ENCODE measurements at places on chromosomes 6 and 20.

DNA sequence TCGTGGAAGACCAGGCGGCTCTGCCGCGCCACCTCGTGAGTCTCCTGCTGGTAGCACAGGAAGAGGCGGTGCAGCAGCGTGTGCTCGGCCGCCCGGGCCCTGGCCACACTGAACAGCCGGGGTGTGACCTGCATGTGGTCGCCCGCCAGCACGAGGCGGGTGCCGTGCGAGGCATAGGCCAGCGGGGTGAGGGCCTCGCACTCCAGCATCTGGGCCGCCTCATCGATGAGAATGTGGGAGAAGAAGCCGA is 7.0 kb downstream of the HELZ2 start:
- peaks cover 26% of the 10 kb centered on the region for H3K36me3 ChIP-seq
- DNase-seq = no peak
- peak overlapping the region; percentile 64 for H3K27ac ChIP-seq
- no peaks in the 10 kb centered on the region for H3K27me3 ChIP-seq
- H3K4me1 ChIP-seq = peaks cover 13% of the 10 kb centered on the region
- H3K4me3 ChIP-seq = no peak overlapping the region

DNA sequence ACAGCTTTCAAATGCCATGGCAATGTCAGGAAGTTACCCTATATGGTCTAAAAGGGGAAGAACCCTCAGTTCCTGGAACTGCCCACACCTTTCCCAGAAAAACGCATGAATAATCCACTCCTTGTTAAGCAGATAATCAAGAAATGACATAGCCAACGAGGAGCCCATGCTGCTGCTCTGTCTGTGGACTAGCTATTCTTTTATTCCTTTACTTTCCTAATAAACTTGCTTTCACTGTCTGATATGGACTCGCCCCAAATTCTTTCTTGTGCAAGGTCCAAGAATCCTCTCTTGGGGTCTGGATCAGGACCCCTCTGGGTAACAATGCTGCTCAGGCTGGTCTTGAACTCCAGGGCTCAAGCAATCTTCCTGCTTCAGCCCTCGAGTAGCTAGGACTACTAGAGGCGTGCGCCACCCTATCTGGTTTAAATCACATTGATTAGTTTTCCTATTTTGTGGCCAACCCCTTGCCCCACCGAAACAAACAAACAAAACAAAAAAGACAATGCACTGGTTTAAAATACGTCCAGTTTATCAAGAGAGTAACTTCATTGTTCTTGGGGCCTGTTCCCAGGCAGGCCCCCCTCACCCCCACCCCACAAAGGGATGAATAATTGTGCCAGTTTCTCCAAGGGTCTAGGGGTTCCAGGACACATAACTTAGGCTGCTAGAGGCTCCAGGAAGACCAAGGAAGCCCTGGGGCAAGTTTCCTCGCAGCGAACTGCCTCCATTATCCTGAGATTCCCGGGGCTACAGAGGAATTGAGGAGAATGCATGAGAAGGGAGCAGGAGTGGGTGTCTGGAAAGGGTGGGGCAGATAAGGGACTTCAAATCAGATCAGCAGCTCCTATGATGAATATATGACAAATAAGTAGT is 10.1 kb upstream of the AKAP12 start:
- no peaks in the 10 kb centered on the region for H3K4me1 ChIP-seq
- no peak for DNase-seq
- no peak overlapping the region for H3K27ac ChIP-seq
- no peaks in the 10 kb centered on the region for H3K27me3 ChIP-seq
- no peak overlapping the region for H3K4me3 ChIP-seq

DNA sequence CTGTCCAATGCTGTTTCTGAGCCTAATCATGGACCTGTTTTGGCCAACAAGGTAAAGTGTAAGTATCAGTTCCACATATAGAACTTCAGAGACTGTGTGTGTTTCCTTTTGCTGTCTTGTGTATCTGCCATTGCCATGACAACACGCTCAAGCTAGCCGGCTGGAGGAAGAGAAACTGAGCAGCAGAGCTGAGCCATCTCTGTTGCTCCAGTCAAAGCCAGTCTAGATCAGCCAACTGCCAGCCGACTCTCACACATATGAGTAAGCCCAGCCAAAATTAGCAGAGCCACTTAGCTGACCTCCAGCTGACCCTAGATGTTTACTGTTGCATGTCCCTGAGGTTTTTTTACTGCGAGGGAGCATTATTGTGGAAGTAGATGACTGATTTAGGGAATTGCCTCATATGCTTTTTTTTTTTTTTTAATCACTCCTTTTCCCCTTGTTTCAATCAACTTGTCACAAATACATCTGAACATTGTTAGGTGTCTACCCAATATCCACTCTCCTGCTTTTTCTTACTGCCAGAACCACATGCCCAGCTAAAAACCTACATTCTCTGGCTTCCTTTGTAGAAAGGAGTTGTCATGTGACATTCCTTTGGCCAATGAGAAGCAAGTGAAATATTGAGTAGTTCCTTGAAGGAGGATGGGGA is 304.3 kb upstream of the SUPT3H start:
- no peaks in the 10 kb centered on the region for H3K36me3 ChIP-seq
- H3K27me3 ChIP-seq = no peaks in the 10 kb centered on the region
- H3K4me1 ChIP-seq = peaks cover 7% of the 10 kb centered on the region
- peak; percentile 77 for DNase-seq
- H3K27ac ChIP-seq = no peak overlapping the region
- no peak overlapping the region for H3K4me3 ChIP-seq

- no peak overlapping the region for H3K4me3 ChIP-seq
- H3K27me3 ChIP-seq = no peaks in the 10 kb centered on the region
- H3K36me3 ChIP-seq = no peaks in the 10 kb centered on the region
- H3K27ac ChIP-seq = no peak overlapping the region
These were observed 4.2 kb upstream of the FBXO30 start for GRCh38 chr6:145818796-145819195.
